ENCODE measurements at places on chromosomes 6 and 20.

DNA sequence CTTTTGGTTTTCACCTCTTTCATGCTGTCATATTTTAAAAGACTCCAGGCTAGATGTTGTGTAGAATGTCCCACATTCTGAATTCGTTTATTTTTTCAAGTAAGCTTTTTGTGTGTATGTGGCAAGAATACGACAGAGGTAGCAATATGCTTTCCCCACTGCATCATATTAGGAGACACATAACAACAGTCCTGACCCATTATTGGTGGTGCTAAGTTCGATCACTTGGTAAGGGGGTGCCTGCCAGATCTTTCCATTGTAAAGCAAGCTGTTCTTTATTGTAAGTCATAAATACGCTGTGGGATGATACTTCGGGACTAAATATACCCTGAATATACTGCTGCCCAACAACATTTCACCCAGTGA lies 588 bp upstream of the NCOA3 start:
- no peak for DNase-seq

GRCh38 chr6:31498748-31499147 lies 803 bp downstream of the MICB start:
- DNase-seq = no peak

GRCh38 chr6:42694586-42694985 lies 27.8 kb downstream of the PRPH2 start:
- DNase-seq = no peak

- DNase-seq = no peak
Measured at GRCh38 chr6:54706844-54707605, 139.5 kb upstream of the FAM83B start.

- no peak for DNase-seq
Measured at GRCh38 chr6:73644941-73645591, 8.7 kb downstream of the SLC17A5 start.

- DNase-seq = no peak
Measured at GRCh38 chr6:170097505-170098427, 193.1 kb downstream of the DLL1 start.

DNA sequence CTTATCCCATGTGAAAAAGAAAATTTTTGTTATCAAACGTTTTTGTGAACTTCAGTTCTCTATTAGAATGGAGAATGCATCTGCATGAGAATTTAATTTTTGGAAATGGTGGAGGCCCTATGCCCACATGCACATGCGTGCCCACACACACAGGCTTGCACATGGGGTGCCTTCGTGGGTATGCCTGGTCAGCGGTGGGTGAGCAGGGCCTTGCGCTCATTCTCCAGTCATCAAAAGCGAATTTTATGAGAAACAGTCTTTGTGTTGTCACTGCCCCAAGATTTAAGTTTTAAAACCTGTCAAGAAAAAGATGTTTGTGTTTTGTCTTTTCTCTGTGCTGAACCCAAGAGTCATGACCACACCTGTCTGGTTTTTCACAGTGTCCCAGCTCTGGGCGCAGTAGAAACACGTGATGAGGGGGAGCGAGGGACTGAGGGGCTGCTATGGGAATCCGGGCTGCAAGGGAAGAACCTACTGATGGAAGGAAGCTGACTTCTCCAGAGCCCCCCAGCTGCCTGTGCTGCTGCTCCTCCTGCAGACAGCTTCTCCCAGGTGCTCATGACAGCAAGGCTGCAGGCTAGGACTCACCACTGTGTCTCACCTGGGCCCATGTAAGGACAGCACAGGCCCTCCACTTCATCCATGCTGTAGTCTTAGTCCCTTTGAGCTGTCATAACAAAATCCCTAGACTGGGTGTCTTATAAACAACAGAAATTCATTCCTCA lies 153.6 kb downstream of the SYCP2 start:
- DNase-seq = no peak

DNA sequence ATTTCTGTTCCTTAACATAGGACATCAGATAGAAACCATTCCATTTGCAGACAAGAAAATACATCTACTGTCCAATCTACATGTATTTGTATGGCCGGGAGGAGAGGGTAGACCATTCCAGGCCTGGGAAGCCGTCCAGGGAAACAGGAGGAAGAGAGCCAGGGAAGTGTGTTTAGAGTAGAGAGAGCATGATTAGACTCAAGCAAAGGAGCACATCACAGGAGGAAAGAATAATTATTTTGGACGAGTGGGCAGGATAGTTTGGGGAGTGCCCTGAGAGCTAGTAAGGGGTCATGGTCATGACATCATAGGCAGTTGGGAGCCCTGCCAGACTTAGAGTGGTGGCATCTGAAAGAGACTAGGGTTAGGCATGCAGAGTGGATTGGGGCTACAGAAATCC lies 250.0 kb downstream of the HIVEP2 start:
- no peak for DNase-seq

GRCh38 chr6:88376768-88377387 lies 210.7 kb upstream of the CNR1 start:
- DNase-seq = no peak

DNA sequence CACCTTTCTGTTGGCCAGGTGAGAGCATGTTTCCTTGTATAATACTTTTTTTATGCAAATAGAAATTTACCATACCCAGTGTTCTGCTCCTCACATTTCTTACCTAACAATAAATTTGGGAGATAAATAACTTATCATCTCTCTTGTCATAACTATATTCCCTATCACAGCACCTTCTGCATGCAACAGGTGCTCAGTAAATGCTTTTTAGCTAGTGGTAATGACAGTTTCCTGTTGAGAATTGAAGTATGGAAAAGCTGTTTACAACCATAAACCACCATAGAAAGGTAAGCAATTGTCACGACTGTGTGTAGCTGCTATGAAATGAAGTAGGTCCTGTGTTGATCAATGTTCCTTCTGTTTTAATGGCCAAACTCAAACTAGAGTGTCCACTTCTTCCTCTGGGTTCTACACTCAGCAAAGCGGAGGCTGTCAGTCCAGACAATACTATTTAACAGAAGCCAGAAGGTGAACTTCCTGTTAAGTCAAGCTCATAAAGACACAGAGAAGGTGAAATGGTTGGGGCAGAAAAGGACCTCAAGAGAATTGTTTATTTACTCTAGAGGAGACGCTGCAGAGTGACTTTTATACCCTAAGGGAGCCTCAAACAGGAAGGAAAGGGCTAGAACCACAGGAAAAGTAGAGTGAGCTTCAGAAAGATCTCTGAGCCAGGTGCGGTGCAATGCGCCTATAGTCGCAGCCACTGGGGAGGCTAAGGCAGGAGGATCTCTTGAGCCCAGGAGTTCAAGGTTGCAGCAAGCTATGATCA lies 84.0 kb upstream of the SLC22A16 start:
- DNase-seq = no peak

- no peak for DNase-seq
Measured at GRCh38 chr20:35491823-35492222, 36.4 kb downstream of the CEP250 start.

DNA sequence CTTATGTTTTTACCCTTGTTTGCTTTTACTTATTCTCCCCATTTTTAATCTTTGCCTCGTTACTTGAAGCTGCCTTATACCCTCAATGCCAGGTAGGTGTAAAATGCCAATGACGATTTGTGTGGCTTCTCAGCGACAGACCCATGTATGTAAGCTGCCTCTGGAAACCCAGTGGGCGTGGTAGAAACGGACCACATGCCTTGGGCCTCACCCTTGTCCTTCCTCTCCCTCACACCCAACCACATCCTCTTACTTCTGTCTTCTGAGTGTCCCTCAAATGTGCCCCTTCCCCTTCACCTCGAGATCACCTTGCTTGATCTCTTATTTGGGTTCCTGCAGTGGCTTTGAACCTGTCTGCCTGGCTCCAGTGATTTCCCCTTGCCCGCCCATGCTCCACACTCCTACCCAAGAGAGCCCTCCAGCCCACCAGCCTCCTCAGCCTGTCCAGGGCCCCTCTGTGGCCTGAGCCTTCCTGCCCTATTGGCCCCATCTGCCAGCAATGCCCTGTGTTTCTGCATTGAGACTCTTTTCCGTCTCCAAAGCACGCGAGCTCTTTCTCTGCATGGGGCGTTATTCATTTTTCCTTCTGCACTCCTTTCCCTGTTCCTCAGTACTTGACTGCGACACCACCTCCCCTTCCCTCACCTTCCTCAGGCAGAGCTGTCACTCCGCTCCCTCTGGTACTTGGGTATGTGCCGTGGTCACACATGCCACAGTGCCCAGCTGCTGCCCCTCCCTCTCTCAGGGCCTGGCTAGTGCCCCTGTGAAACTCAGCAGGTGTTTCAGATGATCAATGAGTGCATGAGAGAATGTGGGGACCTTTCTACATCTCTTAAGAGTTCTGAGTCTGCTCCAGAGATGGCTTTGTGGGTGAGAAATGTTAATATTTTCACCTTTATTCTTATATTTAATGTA lies 115.4 kb downstream of the SLX4IP start:
- DNase-seq = no peak

DNA sequence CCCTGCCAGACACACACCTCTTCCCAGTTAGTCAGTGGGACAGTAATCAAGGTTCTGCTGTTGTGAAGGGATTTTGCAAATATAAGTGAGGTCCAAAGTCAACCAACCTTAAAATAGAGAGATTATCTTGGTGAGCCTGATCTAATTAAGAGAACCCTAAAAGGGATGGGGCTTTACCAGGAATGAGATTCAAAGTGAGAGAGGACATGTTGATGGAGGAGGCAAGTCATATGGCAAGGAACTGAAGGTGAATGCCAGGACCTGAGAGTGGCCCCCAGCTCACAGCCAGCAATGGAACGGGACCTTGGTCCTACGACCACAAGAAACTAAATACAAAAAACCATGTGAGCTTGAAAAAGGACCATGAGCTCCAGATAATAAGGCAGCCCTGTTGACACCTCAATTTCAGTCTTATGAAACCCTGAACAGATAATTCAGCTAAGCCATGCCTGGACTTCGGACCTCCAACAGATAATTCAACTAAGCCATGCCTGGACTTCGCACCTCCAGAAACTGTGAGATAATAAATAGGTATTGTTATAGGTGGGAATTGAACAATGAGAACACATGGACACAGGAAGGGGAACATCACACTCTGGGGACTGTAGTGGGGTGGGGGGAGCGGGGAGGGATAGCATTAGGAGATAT lies 253.4 kb downstream of the GMPR start:
- no peak for DNase-seq

- no peak for DNase-seq
Measured at GRCh38 chr6:135637701-135638100, 140.2 kb upstream of the AHI1 start.

DNA sequence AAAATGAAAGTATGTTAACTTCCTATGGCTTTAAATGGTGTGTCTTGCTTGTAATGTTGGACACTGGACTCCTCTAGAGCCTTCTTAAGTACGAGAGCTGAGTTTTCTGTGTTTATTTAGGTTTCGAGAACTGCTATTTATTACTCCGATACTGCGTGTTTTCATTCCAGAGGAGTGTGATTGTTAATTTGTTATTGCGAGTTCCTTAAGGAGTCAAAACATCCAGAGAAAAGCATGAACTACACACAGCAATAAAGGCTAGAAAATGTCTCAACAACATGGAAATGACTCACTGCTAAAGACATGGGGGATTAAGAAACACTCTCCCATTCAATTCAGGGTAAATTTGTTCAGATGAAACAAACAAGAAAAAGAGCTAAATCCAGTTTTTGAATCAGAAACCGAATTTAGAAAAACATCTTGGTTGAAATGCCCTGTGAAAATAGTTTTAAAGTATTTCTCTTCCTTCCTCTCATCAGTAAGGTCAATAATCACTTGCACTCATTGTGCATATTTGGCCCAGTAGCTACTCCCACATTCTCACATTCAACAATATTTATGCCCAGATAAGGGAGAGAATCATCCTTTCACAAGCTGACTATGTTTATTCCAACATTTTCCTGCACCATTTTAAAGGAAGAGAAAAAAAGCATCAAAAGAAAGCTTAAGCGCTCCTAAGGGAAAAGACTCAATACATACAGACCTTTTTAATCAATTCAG lies 36.0 kb downstream of the ATXN1 start:
- no peak for DNase-seq

DNA sequence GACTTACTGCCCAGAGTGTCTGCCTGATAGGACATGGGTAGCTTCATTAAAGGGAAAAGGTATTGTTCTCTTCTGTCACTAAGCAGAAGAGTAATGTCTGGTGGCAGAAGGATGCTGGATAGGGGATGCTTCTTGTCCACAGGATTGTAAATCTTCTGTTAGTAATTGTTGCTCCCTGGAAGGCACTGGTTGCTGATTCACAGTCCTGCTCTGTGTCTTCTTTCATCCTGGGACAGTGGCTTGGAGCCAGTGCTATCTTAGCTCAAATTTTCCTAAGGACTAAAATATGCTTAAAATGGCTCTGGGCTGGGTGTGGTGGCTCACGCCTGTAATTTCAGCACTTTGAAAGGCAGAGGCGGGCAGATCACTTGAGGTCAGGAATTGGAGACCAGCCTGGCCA lies 48.0 kb downstream of the SYTL3 start:
- DNase-seq = no peak

DNA sequence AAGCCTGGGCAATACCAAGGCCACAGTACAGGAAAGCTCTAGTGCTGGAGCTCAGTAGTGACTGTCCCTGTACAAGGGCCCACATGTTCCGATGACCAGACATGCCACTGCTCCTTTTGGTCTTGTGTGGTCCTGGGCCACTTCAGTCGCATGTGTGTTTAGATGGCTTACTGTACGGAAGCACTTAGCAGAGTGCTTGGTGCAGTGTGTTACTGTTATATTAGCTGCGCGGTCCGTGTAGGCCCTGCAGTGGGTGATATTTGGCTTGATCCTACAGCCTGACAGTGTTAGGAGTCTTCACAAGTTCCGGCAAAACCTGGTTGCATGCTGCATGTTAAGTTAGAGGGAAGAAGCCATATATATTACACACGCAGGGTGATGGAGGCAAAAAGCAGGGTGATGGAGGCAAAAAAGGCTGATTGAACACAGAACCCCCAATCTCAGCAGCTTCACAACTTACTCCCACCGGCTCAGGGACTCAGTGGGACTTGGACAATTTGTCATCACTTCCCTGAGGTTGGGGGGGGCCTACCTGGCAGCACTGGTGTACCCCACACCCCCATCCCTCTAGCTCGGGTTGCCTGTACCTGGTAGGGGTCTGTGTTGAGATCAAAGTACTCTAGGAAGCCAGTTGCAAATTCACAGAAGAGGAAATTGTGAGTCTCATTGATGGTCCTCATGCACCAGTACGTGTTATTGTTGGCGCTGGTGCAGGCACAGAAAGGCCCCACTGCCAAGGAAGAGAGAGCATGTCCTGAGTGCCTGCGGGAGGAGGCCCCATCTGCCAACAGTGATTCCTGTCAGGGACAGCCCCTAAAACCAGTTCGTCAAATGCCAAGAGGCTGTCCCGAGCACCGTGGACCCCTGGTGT lies 122.6 kb downstream of the SULF2 start:
- no peak for DNase-seq

DNA sequence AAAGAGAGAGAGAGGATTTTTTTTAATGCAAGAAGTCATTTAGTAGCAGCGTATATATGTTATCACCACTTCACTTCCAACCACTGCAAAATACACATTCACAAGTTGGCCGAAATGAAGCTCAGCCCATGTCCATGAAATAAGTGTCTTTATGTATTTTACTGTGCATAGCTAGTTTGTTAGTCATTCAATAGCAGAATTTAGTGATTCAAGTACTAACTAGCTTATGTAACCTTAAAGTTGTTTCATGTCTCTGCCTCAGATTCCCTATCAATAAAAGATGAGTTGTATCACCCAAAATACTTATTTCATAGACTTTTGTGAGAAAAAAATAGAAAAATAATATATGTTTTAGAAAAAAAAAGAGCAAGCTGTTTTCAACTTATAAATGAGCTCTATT lies 153.7 kb upstream of the PRDM1 start:
- no peak for DNase-seq
